ENCODE measurements at places on chromosomes 11 and 22. TPM values are rescaled to one million over a fixed set of nuclear protein-coding genes. Genes with fewer than 3 reads are reported as not detected.

DNA sequence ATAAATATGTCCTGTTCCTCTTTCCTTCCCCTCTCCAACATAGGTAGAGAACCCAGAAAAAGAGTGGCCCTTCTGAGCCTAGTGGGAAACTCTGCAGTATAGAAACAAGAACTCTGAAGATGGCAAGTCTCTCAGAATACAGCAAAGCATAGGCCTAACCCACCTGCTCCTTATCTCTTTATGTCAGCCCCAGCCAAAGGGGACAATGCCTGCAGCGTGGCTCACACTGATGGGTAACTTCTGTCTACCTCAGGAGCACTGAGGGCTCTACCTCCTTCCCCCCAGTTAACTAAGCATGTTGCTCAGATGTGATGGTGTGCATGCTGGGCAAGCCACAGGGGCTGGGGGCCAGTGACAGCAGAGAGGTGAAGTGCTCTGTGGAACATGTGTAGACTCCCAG, 4.9 kb upstream of the NRIP3 start:
- DNase-seq: no peak
- H3K4me1 ChIP-seq: no peaks in the 10 kb centered on the region
- peaks cover 93% of the 10 kb centered on the region for H3K27me3 ChIP-seq
- no peak overlapping the region for H3K4me3 ChIP-seq
- H3K27ac ChIP-seq: no peak overlapping the region
- H3K36me3 ChIP-seq: peaks cover 15% of the 10 kb centered on the region

DNA sequence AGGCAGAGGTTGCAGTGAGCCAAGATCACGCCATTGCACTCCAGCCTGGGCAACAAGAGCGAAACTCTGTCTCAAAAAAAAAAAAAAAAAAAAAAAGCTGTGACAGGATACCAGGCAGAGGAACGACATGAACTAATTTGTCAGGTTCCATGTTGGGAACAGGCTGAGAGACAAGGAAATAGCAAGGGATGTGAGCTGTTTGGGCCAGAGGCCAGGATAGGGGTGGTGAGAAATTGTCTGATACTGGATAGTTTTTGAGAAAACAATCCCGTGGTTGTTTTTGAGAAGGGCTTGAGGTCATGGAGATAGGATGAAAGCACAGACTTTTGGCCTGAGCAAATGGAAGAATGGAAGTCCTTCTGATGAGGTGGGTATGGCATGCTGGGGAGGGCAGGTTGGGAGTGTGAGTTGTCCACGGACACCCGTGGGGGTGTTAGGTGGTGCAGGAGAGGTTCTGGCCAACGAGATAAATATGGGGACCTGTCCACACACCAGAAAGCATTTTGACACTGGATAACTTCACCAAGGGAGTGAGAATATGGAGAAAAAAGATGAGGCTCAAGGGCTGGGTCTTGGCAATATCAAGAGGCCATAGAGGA, 13.7 kb downstream of the PIWIL3 start:
- H3K36me3 ChIP-seq: no peaks in the 10 kb centered on the region
- DNase-seq: no peak
- no peak overlapping the region for H3K4me3 ChIP-seq

- no peak for DNase-seq
- H3K4me3 ChIP-seq: no peak overlapping the region
- no peaks in the 10 kb centered on the region for H3K4me1 ChIP-seq
- no peaks in the 10 kb centered on the region for H3K36me3 ChIP-seq
These were observed 162.5 kb downstream of the CEP164 start for GRCh38 chr11:117489999-117490679.

DNA sequence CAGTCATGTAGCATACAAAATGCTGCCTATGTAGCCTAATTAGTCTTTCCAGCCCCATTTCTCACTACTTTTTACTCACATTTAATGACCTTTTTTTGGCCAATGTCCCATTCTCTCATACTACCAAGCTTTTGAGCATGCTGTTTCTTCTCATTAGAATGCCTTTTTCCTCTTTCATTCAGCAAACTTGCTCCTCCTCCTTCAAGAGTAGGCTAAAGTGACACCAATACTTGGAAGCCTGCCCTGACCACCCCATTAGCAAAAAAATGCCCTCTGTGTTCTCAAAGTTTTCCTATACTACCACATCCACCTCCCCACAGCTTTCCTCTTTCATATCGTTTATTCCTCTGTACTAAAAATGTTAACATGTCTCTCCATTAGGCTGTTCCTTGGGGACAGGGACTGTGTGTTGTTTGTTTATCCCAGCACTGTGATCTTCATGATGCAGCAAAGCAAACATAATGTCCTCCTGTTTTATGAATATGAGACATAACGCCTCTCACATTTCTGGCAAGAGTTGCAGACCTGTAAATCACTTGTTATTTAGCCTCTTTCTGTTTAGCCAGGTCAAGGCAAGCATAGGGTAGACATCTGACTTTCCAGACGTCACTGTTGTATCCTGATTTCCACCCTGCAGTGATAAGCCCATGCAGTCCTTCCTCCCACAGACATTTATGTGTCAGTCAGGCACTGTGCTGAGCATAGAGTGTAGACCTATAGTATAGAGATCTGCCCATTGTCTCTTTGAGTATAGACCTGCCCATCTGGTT, 62.0 kb upstream of the UCP3 start:
- no peak for DNase-seq
- H3K27me3 ChIP-seq: no peaks in the 10 kb centered on the region
- no peak overlapping the region for H3K4me3 ChIP-seq
- peaks cover 66% of the 10 kb centered on the region for H3K4me1 ChIP-seq
- peaks cover 5% of the 10 kb centered on the region for H3K36me3 ChIP-seq

The MYRF gene
- 139 TPM for total RNA-seq

Measured in Calu3 (cell line).